ENCODE measurements at places on chromosomes 4 and X.

GRCh38 chrX:113009029-113009428, 168.4 kb upstream of the AMOT start:
- DNase-seq = no peak

GRCh38 chrX:134484039-134484438, 24.1 kb downstream of the HPRT1 start:
- no peak for DNase-seq

DNA sequence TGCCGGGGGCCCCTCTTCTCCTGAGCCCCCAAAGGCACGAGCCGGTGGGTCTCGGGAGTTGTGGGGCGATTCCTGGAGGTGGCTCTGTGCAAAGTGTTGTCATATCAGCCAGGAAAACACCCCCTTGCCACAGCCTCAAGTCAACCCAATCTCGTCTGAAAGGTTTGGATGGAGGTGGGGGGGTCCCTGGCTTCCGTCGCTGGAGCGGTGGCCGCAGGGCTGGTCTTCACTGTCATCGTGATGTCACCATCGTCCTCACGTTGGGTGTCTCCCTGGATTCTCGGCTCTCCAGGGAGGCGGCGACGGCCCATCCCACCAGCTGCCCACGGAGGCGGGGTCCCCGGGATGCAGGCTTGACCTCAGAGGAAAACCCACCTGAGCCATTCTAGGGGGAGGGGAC, 38.3 kb upstream of the PPP2R3B start:
- no peak for DNase-seq

DNA sequence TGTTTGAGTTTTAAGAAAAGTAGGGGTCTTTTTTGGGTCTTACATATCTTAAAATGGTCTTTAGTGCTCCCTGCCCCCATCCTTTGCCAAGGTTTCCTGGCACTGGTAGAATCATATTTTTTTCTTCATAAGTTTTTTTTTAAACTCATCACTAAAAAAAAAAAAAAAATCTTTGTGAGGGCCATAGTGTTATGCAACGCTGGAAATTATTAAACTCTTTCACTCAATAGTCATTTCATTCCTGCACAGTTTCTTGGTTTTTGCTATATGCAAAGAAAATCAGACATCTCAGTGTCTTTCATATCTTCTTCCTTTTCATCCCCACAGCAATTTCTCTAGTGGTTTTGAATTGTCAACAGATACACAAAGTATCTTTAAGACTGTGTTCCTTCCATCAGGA, 95.6 kb downstream of the TMA16 start:
- DNase-seq = no peak

DNA sequence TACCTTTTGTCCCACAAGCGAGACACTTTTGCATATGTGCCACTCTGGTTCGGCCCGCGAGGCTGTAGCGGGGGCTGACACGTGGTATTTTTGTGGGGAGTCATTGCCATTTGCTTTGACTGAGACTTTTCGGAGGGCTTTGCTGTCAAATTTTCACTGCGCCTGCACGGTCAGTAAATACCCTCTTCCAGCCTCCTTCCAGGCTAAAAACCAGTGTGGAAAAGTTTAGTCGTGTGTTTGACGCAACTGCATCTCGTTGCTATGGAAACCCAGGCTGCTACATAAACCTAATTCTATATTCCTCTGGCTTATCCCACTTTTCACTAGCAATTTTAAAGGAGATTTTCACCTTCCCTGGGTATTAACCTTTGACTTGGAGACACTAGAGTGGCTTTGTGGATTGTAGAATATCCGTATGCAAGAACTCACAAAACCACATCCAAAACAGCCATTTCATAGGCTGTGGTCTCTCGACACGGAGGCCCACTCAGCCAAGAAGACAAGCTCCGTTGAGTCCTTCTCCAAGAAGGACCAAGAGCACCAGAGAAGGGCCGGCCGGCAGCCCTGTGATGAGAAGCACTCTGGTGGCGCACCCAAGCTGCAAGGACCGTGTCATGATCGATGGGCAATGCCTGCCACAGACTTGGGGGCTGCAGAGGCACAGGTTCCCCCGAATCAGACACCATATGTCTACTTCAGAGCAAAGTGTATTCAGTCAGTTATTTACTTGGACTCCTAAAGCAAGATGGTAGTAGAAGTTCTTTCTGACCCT, 38.4 kb upstream of the ENPP6 start:
- DNase-seq = no peak

GRCh38 chr4:53348046-53348445, 17.8 kb downstream of the SCFD2 start:
- DNase-seq = no peak

DNA sequence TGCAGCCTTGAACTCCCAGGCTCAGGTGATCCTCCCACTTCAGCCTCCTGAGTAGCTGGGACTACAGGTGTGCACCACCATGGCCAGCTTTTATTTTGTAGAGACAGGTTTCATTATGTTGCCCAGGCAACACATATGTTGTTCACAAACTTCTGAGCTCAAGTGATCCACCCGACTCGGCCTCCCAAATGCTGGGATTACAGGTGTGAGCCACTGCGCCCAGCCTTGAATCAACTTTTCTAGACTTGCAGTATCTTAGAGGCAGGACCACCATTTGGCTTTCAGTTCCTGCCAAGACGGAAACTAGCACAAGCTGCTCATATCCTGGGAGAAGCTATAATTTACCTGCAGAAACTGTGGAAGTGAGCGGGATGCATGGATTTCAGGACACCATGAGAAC, 19.9 kb downstream of the NAT8L start:
- DNase-seq = no peak

DNA sequence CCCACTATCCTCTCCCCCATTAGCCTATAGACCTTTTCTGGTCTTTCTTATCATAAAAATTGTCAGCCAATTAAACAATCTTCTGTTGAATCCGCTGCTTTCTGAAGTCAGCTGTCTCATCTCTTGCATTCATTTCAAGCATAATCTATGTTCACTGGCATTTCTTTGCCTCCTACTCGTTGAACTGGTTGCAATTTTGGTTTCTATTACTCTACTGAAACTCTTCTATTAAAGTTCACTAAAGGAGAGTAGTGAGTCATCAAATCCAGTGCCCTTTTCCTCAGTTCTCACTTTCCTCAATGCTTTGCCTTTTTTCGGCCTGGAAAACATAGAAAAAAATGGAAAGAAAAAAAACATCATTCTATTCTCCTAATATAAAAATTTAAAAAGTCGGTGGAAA, 23.9 kb upstream of the CXCL13 start:
- no peak for DNase-seq

- no peak for DNase-seq
Measured at GRCh38 chr4:164438321-164438720, 315.6 kb upstream of the SMIM31 start.

Data from substantia nigra (tissue), 51 donors.